Activated CD4-positive, alpha-beta T cell treated with anti-CD3 and anti-CD28 coated beads, Interleukin-2, amount 10 ng/mL, durations not matched to agents 7 days and 5 days (primary cell): ENCODE measurements at places on chromosomes 5 and 9. TPM values are rescaled to one million over a fixed set of nuclear protein-coding genes. Genes with fewer than 3 reads are reported as not detected.

- DNase-seq: no peak
Observed at GRCh38 chr9:129900263-129901027, 65.2 kb downstream of the USP20 start.

- no peak for DNase-seq
Observed at GRCh38 chr9:33718987-33719386, 76.4 kb upstream of the PRSS3 start.

DNA sequence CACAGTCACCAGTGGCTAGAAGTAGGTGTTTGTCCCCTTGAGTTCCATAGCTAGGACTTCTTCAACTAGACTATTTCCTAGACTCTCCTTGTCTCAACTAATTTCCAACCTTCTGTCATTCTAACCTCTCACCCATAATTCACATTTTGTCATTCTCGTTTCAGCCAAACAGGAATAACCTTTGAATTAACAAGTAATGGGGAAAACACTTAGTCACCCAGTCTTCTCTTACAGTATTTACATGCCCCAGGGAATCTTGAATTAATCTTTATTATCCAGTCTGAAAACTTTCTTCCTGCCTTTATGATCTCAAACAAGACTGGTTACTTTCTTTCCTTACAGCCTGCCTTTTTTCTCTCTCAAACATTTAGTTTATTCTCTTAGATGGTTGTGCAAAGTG, 63.3 kb upstream of the RUSC2 start:
- DNase-seq: no peak

DNA sequence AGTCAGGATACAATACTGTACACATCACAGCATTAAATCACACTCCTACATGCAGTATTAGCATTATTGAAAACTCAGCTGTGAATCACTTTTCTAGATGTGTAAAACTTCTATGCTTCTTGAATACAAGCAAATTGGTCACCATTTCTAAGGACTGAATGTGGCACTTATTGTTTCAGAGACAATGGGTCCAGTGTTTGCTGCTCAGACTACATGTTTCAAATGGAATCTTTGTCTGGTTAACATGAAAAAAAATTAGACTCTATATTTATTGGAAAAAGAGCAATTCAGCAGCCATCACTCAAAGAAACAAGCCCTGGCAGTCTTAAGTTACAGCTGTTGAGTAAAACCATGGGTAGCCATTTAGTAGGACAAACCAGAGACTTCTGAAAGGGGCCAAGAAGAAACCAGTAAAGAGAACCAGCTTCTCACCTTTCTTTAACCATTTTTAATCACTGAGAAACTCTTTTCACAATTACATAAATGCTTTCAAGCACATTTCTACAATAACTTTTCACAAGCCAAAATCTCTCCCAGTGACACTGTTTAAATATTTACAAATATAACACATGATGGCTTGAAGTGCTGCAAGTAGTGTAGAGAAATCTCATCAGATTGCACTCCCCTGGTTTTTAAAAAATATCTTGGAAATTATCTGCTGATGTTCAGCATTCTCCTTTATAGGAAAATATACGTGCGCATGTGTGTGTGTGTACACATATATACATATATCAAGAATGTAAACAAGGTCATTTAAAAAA, 35.2 kb downstream of the OR2K2 start:
- DNase-seq: no peak

GRCh38 chr5:73994963-73995362, 369.0 kb downstream of the ARHGEF28 start:
- DNase-seq: no peak

DNA sequence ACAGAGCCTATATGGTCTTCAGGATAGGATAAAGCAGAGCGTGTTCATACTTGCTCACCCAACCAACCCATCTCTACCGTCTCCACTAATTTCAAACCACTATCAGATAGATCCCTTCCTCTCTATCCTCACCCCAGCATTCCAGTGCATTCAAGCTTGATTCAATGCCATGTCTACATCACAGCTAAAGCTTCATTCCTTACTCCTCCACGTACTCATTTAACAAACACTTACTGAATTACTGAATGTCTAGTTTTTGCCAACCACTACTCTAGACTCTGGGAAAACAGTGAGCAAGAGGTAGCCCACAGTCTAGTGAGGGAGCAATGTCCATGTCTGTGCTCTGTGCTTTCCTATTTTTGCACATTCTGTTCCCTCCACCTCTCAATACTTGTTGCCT, 163.5 kb upstream of the MSX2 start:
- DNase-seq: no peak

GRCh38 chr9:134438195-134438788, 112.0 kb downstream of the RXRA start:
- no peak for DNase-seq

- DNase-seq: peak; percentile 56
Observed at GRCh38 chr9:21993893-21994555, at the start of gene CDKN2A. TSS of gene CDKN2A (minus strand) at chr9:21994392.

DNA sequence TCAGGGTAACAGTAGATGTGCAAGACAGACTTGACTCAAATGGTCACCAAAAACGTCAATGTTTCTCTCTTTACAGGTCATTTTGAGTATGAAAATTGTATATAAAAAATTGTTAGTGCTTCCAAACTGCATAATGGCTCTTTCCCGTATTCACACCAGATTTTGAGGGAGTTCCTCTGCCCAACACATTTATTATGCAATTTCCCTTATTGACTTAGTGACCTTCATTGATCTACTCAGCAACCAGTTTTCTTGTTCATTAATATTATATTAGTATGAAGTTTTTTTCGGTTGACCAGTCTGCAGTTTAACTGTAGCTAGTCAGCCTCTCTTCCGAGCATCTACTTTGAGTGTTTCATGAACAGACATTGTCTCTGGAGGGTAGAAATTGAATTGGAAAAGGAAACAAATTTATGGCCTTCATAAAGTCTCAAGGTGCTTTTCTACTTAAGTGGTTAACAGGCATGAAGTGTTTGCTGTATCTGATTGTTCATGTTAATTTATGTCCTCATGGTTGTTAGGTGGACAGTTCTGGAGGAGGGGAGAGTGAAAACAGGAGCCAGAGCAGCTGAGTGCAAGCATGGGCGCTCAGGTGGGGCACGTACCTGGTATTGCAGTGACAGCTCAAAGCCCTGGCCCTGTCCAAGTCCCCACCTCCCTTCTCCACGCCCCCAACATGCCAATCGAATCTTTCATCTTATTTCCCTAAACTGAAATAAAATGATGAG, 240.2 kb downstream of the RFK start:
- no peak for DNase-seq

GRCh38 chr9:76194896-76195295, 199.3 kb downstream of the RFK start:
- DNase-seq: no peak

DNA sequence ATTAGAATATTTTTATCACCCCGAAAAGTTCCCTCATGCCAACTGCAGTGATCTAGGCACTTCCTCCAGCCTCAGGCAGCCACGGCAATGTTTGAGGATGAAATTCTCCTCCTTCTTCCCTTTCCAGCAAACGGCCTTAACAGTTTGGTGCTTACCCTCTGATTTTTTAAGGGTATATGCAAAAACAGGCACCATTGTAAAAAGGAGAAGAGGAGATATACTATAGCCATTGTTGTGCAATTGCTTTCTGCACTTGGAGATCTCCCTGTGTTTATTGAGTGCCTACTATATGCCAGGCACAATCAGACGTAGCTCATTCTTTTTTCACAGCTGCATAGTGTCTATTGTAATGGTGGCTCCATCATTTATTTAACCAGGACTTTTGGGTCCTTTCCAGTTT, 29.4 kb downstream of the GSN start:
- DNase-seq: no peak

GRCh38 chr9:77679661-77680368, 31.7 kb upstream of the GNA14 start:
- DNase-seq: no peak

DNA sequence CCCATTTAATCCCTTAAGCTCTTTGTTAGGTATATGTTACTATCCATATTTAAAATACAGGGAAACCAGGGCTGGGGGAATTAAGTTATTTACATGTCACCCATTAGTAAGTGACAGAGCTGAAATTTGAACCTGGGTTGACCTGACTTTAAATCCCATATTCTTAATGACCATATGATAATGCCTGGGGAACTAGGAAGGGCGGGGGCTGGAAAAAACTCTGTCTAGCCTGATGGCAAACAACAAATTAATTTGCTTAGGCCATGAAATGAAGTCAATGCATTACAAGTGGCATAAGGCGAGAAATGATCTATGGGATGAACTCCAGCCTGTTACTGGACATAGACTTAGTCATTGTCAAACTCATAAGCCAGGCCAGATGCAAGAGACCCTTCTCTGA, 325.7 kb upstream of the WWC1 start:
- no peak for DNase-seq

DNA sequence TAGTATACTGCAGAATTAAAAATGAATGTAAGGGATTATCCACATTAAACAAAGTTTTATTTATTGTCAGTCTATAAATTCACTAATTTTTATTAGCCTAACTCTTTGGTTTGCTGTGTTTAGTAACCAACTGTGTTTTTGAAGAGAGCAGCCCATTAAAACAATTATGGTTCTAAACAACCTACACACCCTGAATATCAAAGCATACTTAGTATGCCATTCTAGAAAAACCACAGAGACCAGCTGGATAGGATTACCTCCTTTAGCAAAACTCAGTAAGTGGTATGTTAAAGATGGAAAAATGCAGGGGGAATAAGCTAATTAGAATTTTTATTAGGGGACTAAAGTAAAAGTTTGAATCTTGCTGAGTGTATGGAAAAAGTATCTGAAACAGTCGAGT, 1981.7 kb upstream of the NUDT12 start:
- DNase-seq: no peak

GRCh38 chr5:75566710-75567309, 44.4 kb upstream of the ANKDD1B start:
- DNase-seq: peak; percentile 28

GRCh38 chr5:15003511-15003920, 131.9 kb upstream of the ANKH start:
- peak; percentile 70 for DNase-seq

DNA sequence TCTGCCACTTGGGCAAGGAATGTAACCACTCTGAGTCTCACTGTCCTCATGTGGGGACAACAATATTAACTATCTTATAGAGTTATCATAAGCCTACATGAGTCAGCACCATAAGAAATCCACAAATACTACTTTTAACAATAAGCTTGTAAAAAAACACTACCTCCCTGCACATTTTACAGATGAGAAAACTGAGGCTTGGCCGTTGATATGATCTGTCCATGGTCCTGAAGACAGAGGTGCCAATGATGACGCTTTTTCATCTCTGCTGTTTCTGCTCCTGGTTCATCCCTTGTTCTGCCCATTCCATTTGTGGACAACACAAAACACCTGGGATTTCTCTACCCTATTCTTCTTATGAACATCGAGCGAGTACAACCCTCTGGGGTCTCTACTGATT, 23.4 kb upstream of the STRBP start:
- peak; percentile 22 for DNase-seq

- DNase-seq: no peak
Observed at GRCh38 chr9:122100756-122101155, 7.6 kb upstream of the TTLL11 start.

- no peak for DNase-seq
Observed at GRCh38 chr5:67238191-67238590, 41.6 kb upstream of the CD180 start.

GRCh38 chr5:9284272-9284671, 261.6 kb downstream of the SEMA5A start:
- DNase-seq: no peak

DNA sequence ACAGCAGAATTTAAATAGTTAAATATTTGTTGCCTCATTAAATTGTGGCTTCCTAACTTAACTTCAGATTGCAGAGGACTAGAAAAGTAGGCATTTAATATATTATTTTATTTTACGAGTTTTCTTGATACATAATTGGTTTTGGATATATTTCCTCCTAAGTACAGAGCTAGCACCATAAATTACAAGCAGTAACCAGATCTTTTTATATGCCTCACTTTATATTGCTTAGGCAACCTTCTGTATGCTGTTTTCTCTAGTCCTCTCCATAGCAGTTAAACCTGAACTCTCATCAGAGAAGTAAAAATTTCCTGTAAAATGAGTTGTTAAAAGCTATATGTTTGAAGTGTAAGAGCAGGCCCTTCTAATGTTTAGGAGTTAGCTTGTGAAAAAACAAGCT, 144.2 kb downstream of the ZCCHC7 start:
- DNase-seq: no peak

BTNL3 gene
- total RNA-seq: not detected

IRGM gene
- 2.2 TPM for total RNA-seq

SMIM33 gene
- total RNA-seq: 1.1 TPM

AK8 gene
- total RNA-seq: not detected

ALDH7A1 gene
- total RNA-seq: 2.7 TPM

PDLIM4 gene
- not detected for total RNA-seq

FRMD3 gene
- 1.1 TPM for total RNA-seq

PDZD2 gene
- not detected for total RNA-seq
